ENCODE measurements at places on chromosomes 11 and 22.

DNA sequence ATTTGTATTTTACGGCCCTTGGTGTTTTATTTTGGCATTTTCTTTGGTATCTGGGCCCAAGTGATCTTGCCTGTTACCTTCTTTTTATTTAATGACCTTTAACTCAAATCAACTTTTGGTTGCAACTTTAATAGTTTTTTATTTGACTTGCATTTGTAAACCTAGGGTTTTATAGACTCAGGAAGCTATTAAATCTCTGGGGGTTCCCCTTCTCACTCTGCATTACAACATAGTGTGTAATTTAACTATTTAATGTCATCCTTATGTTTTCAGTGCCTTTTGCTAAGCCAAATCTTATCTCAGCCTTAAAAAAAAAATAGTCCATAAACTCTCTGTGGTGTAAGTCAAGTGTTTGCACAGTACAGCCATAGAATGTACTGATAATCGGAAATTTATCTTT, 3.4 kb downstream of the FJX1 start:
- DNase-seq, result no peak

DNA sequence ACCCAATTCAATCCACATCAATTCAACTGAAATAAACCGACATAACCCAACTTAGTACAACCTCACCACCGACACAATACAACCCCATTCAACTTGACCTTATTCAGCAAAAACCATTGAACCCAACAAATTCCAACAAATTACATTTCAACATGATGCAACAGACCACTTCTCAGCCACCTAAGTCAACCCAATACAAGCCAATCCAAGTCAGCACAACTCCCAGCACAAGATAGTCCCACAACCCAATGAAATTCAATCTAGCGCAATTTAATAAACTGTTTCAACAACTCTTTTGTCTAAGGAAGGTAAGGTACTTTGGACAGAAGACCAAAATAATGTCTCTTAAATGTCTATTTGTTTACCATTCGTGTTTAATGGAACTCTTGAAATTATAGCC, 226.0 kb downstream of the MIAT start:
- DNase-seq, result no peak

DNA sequence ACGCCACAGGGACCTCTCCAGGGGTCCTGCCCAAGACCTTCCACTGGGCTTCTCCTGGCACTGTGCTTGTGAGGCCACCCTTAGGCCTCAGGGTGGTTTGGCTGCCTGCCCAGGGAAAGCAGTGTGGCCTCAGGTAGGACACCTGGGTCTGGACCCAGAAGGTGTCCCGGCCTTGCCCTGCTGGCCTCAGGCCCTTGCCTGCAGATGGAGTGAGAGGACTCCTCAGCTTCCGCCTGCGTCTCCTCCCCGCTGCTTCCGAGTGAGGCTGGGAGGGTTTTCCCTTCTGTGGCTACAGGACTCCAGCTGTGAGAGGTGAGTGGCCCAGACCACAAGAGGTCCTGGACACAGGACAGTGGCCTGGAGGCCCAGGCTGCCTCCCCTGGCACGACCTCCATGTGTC, 60.4 kb downstream of the WNT7B start:
- DNase-seq, result no peak

GRCh38 chr11:13718394-13718793, 49.9 kb downstream of the FAR1 start:
- DNase-seq, result no peak

- peak; percentile 89 for DNase-seq
Measured at GRCh38 chr11:8810540-8811301, 100.3 kb upstream of the AKIP1 start.

- DNase-seq, result no peak
Measured at GRCh38 chr11:44456544-44457300, 108.7 kb upstream of the CD82 start.

- DNase-seq, result no peak
Measured at GRCh38 chr11:66815646-66816045, 27.6 kb upstream of the RCE1 start.

DNA sequence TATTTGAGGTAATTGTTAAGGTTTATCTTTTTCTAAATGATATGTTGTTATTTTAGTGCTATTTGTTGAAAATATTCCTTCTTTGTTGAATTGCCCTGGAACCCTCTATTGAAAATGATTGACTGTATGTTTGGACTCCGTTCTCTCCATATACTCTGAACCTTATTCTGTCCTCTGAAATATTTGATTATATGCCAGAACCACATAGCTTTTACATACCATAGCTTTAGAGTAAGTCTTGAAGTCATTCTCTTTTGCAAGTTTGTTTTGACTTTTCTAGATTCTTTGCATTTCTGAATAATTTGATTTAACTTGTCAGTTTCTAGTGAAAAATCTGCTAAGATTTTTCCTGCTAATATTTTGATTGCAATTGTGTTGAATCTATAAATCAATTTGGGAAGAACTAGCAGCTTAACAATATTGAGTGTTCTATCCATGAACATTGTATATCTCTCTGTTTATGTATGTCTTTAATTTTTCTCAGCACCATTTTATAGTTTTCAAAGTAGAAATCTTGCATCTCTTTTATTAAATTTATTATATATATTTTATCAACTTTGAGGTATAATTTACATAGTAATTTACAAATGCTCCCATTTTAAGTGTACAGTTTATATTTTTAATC, 51.7 kb upstream of the PITPNB start:
- peak; percentile 49 for DNase-seq
